Peyer's patch (tissue), 4 donors: ENCODE measurements at places on chromosomes 2 and 18. TPM values are rescaled to one million over a fixed set of nuclear protein-coding genes. Genes with fewer than 3 reads are reported as not detected.

- no peak for DNase-seq
Measured at GRCh38 chr2:216343221-216343980, 28.9 kb downstream of the MARCHF4 start.

DSG2 gene
- 19.8 TPM for total RNA-seq

POTEI gene
- total RNA-seq, result not detected

LRRFIP1 gene
- total RNA-seq, result 144 TPM

- DNase-seq, result no peak
Measured at GRCh38 chr2:181648478-181649155, 8.3 kb downstream of the CERKL start.

DNA sequence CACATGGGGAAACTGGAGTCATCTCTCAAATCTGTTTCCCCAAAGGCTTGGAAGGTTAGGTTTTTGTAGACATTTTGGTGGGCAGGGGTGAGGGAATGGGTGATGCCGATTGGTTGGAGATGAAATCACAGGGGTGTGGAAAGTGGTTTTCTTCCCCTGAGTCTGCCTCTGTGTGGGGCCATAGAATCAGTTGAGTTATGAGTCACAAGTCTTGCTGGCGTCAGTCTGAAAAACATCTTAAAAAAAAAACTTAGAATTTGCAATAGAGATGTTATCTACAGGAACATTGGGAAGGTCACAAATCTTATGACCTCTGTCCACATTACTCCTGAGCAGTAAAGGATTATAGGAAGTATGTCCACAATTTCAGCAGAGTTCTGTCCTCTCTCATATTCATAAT, 314.6 kb downstream of the CNTNAP5 start:
- DNase-seq, result no peak

DNA sequence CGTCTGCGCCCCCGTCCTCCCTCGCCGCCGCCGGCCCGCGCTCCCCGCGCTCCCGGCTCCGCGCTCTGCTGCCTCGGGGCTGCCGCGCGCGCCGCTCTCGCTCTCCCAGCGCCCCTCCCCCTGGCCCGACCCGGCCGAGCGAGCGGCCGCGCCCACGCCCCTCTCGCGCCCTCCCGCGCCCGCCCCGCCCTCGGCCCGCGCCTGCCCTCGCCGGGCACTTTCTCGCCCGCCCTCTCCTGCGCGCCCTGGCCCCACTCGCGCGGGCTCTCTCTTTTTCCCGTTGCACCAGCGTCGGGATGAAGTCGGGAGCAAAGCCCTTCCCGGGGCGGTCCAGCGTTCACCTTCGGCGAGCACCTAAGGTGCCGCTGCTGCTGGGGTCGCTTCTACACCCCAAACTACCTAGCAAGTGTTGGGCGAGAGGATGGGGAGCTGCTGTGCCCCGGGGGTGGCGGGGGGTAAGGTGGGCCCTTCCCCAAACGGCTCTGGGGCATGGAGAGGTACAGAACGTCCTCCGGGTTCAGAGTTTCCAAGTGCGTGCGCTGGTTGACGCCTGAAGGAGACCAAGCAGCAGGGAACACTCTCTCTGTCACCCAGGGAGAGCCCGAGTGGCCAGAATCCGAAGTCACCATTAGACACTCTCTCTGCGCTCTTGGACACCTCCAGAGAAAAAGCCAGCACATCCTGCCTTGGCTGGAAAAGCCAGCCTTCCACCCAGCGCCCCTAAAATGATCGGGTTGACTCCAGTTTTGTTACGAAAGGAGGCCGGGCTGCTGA, at the start of gene COLEC12:
Gene COLEC12 (minus strand): TSS at position 70 of the 774 bp plus-strand sequence. CDS start 187 bp downstream, outside the sequence.
- DNase-seq, result no peak

DNA sequence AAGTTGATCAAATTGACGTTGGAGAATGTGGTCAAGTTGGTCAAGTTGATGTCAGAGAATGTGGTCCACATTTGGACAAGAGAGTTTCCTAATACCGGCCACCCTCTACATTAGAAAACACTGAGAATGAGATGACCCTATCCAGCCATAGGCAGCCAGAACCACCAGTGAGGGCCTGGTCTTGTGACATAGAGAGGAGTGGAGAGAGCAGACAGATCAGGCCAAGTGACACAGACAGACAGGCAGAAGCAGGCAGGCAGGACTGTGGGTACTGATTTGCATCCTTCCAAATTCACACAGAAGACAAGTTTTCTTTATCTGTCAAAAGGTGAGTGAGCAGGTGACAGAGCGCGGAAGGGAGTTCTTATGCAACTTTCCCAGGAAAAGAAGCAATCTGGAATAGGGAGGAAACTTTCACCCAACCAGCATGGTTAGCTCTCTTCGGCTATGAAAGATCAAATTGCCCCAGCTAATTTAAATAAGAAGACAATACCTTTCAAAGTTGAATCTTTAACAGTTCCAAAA, 109.1 kb upstream of the PID1 start:
- no peak for DNase-seq
